ENCODE measurements at places on chromosomes 2 and 18.

DNA sequence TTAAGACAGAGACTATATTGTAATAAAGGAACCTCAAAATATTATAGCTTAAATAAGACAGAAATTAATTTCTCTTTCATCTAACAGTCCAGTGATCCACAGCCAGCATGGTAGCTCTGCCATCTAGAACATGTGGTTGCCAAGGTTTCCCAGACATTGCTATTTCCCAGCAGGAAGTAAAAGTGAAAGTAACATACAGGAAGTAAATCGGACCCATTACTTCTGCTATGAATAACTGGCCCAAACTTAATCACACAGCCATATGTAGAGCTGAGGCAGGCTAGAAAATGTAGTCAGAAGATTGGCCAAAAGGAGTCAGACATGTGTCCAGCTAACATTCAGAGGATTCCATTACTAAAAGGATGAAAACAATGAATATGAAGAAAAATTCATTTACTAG, 71.0 kb downstream of the NOL4 start:
- DNase-seq, result no peak

GRCh38 chr2:19801367-19802080, 100.3 kb downstream of the TTC32 start:
- no peak for DNase-seq

- DNase-seq, result no peak
Measured at GRCh38 chr2:212345966-212346365, 192.6 kb downstream of the ERBB4 start.

- no peak for DNase-seq
Measured at GRCh38 chr2:64119369-64119768, 24.9 kb downstream of the PELI1 start.

DNA sequence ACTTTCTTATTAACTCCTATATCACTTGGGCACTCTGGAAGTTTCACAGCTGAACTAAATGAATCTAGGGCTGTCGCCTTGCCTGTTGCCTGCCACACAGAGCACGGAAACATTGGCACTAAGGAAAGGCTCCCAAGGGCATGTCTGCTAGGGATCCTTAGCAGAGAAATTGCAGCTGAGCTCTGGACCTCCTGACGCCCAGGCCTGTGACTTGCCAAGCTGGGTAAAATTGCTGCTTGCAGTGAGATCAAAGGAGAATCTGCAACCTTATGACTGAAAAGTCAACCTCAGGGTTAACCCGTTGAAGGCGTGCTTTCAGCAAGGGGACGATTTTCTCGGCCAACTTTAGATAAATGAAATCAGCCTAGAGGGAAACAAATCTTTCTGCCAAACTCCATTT, 189.8 kb downstream of the NCK2 start:
- DNase-seq, result no peak

- DNase-seq, result no peak
Measured at GRCh38 chr2:52077159-52077558, 1045.2 kb upstream of the NRXN1 start.

- DNase-seq, result no peak
Measured at GRCh38 chr18:45962461-45962860, 4.7 kb downstream of the EPG5 start.

GRCh38 chr2:240300261-240300821, 135.1 kb upstream of the GPC1 start:
- no peak for DNase-seq

DNA sequence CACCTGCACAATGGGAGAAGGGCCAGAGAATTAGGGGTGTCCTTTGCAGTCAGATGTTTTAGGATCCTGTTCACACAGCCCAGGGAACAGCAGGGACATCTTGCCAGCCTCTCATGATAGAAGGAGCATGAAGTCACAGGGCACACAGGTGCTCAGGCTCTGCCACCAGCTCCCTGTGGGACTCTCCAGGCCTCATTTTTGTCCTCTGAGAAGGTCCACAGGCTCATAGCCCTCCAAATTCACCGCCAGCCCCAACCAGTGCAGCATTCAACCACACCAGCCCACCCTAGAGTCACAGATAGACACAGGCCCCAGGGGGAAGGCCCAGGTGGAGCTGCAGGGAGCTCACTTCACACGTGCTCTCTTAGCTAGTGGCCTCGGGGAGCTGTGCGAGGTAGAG, 391.7 kb downstream of the TNS1 start:
- no peak for DNase-seq

GRCh38 chr2:84716564-84716963, 164.3 kb downstream of the TRABD2A start:
- no peak for DNase-seq

DNA sequence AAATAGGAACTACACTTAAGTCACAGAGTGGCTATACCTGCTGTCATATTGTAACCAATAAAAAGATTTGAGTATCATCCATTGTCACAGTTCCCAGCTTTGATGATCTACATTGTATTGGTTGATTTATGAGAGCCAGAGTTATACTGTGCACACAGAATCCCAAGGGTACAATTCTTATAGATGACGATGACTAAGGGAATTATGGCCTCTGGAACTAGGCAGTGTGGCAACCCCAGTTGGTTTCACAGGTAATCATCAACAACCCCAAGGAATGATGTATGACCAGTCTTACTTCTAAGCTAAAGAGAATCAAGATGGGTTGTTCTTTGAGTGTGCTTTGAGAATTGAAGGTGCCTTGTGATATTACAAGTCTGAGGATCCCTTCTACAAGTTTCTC, 217.3 kb downstream of the ETAA1 start:
- DNase-seq, result no peak

DNA sequence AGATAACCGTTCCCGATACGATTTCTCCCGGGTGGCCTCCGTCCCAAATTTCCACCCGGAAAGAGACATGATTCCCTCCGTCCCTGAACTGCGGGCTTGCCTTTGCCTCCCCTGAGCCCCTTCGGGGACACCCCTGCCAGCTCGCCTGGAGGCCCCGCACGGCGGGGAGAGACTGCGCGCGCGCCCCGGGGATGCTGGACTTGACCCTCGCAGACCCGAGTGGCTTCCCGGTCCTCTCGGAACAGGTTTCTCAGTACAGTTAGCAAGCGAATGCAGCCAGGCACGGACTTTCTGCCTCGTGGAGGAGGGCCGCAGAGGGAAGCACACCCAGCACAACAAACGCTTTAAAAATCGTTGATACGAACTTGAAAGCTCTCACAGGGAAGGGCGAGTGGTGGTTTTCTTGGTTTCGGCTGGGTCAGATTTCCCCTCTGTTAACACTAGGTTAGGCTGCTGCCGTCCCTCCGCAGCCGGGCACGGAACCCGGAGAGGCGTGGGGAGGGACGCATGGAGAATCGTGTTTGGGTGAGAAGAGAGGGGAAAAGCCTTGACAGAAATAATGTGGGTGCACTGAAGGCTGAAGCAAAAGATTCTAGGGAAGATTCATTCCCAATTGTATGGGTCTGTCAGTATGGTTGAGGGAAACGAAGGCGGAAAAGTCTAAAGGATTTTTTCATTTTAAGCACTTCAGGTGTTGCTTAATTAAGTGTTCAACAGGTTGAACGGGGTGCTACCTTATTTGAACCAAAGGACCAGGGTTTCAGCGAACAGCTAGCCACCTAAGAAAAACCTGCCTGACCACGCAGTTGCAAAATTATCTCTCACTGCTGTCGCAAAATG, 916 bp downstream of the TNFRSF11A start:
- no peak for DNase-seq

- DNase-seq, result no peak
Measured at GRCh38 chr18:8706791-8707555, 1.6 kb downstream of the MTCL1 start.

GRCh38 chr18:61333746-61334490, 688 bp downstream of the CDH20 start:
- no peak for DNase-seq

DNA sequence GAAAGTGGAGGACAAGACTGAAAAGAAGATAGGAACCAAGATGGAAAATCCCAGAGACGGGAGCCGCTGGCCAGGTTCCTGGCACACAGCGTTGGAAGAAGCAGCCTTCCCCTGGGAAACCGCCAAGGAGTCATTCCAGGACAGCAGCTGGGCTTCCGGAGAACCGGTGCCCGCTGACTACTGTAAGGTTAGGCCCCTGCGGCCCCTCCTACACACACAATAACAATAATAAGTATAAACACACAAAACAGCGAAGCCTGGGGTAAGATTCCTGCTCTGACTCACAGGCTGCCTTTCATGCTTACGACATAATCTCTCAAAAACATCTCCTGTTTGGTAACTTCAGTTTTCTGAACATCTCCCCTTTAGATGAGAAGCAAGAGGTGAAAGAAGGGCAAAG, 28.1 kb upstream of the MYCN start:
- DNase-seq, result no peak

- DNase-seq, result no peak
Measured at GRCh38 chr2:71721669-71722068, 268.3 kb downstream of the DYSF start.

- no peak for DNase-seq
Measured at GRCh38 chr2:104420420-104420819, 433.5 kb upstream of the POU3F3 start.

DNA sequence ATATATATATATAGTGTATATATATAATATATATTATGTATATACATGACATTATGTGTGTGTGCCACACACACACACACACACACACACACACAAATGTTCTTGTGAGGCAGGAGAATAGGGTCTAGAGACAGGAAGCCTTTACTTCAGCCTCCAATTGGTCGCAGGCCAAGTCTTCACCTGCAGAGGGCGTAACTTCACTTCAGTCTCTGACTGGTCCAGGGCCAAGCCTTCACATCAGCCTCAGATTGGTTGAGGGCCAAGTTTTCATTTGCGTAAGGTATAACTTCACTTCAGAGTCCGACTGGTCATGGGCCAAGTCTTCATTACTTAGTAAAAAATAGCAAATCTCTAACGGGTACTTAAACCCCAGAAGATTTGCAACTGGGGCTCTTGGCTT, 13.2 kb upstream of the SS18 start:
- DNase-seq, result no peak

GRCh38 chr2:205484215-205484614, 198.1 kb upstream of the NRP2 start:
- no peak for DNase-seq

DNA sequence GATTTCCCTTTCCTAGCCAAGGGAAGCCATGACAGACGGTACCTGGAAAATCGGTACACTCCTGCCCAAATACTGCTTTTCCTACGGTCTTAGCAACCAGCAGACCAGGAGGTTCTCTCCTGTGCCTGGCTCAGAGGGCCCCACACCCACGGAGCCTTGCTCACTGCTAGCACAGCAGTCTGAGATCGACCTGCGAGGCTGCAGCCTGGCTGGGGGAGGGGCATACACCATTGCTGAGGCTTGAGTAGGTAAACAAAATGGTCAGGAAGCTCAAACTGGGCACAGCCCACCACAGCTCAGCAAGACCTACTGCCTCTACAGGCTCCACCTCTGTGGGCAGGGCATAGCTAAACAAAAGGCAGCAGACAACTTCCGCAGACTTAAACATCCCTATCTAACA, 6.8 kb upstream of the CD207 start:
- DNase-seq, result no peak

DNA sequence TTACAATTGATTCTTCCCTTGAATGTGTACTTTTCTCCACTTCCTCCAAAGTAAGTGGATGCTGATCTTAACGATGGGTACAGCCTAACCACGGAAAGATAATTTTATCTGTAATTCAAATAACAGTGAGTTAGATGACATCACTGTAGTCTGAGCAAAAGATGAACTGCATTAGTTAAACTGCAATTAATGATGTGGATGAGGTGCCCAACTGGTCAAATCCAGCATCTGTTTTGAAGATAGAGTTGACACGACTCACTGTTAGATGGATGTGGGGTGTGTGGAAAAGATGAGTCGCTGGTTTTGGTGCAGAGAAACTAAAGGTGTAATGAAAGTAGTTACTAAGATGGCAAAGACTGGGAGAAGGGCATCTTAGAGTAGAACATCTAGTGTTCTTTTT, 270.5 kb upstream of the MEIS1 start:
- DNase-seq, result no peak

All from stimulated activated CD4-positive, alpha-beta T cell treated with anti-CD3 and anti-CD28 coated beads, TNF-alpha, amount 100 ng/mL, for 1 hour (primary cell).